SHP77 treated with DMSO at 0.1 percent for 48 hours (cell line): ENCODE measurements at places on chromosomes 6 and 20.

DNA sequence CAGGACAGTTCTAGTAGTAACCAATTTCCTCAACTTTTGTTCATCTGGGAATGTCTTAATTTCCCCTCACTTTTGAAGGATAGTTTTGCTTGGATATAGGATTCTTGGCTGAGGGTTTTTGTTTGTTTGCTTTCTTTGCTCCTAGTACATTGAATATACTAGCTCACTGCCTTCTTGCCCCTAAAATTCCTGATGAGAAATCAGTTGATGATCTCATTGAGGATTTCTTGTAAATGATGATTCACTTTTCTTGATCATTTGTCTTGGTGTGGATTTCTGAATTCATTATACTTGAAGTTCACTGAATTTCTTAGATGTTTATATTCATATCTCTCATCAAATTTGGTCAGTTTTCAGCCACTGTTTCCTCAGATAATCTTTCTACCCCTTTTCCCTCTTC lies 49.1 kb upstream of the PRDM1 start:
- no peak for DNase-seq

DNA sequence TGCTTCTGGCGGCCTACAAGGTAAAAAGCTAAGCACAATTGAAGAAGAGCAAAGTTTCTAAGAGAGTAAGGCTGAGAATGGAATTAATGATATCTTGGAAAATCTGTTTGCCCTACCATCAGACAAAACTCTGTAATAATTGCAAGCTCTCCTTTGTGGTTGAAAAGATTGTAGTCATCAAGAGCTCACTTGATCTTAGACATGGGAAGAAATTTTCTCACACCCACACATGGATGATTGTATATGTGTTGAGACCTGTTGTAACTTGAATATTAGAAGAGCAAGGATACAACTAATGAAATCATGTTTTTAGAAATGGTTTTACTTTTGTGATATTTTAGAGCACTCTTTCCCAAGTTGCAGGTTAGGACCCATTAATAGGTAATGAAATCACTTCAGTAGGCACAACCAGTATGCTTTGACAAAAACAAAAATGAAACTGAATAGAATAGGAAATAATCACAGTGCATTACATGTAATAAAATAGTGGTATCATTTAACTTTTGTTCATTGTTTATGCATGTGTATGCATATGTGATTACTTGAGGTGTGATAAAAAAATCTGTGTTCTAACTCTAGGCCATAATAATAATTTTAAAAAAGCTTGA lies 14.0 kb downstream of the DCBLD1 start:
- DNase-seq = no peak

- no peak for DNase-seq
Measured at GRCh38 chr6:39173270-39173669, 56.0 kb downstream of the KCNK5 start.

GRCh38 chr20:23138682-23139081 lies 52.6 kb upstream of the CD93 start:
- DNase-seq = no peak

DNA sequence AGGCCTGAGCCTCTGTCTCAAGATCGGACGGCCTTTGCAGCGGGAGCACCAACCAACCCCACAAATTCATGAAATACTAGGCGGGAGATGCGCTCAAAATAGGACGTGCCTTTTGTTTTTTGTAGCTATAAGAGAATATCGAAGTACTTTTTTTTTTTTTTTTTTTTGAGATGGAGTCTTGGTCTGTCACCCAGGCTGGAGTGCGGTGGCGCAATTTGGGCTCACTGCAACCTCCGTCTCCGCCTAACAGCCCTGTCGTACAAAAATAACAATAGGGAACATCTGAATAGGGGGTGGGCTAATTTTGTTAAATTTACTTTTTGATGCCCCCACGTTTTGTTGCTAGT lies 5.9 kb upstream of the TUBB2A start:
- no peak for DNase-seq

- DNase-seq = no peak
Measured at GRCh38 chr20:9180481-9181257, 111.8 kb downstream of the PLCB4 start.

- no peak for DNase-seq
Measured at GRCh38 chr6:119148825-119149525, 70.5 kb upstream of the FAM184A start.

GRCh38 chr6:75307364-75308004 lies 22.9 kb upstream of the TMEM30A start:
- DNase-seq = no peak

- DNase-seq = no peak
Measured at GRCh38 chr20:47125508-47125757, 230.8 kb downstream of the EYA2 start.

DNA sequence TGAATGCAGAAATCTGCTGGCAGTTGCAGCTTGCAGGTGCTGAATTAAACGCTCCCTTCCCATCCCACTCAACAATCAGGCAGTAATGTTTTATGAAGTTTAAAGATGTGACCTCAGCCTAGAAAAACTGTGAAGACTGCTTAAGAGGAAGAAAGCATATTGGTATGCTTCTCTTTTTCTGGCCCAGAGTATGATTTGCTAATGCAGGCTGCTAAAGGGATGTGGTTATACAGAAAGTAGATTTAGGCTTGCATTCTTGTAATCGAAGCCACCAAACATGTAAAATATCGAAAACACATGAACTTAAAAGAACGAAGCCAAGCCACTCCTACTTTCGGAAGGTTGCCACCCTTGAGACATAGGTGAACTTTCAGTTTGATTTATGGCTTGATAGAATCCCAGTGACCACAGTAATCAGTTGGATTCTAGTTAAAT lies 40.7 kb downstream of the MAP3K5 start:
- no peak for DNase-seq

DNA sequence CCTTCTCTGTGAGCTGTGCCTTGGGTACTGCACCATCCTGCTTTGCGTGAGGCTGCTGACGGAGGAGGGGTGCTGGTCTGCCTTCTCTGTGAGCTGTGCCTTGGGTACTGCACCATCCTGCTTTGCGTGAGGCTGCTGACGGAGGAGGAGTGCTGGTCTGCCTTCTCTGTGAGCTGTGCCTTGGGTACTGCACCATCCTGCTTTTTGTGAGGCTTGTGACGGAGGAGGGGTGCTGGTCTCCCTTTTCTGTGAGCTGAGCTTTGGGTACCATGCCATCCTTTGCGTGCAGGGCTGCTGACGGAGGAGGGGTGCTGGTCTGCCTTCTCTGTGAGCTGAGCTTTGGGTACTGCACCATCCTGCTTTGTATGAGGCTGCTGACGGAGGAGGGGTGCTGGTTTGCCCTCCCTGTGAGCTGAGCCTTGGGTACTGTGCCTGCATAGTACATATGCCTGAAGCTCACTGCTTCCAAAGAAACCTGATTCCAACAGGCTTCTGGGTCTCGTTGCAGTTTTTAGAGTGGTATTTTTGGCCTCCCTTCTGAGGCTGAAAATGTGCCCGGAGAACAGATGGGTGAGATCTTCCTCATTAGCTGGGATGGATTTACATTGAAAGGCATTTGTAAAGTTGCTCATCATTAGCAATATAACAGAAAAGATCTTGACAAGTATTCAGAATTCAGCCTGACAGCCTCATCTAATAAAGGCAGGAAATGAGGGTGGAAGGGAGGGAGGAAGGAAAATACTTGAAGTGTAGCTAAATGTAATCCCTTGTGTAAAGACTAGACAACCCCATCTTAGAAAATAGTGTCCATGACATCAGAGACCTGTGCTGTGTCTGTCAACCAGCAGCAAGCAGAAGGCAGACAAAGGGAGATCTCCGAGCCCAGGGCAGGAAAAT lies 46.8 kb upstream of the UNC93A start:
- DNase-seq = no peak

DNA sequence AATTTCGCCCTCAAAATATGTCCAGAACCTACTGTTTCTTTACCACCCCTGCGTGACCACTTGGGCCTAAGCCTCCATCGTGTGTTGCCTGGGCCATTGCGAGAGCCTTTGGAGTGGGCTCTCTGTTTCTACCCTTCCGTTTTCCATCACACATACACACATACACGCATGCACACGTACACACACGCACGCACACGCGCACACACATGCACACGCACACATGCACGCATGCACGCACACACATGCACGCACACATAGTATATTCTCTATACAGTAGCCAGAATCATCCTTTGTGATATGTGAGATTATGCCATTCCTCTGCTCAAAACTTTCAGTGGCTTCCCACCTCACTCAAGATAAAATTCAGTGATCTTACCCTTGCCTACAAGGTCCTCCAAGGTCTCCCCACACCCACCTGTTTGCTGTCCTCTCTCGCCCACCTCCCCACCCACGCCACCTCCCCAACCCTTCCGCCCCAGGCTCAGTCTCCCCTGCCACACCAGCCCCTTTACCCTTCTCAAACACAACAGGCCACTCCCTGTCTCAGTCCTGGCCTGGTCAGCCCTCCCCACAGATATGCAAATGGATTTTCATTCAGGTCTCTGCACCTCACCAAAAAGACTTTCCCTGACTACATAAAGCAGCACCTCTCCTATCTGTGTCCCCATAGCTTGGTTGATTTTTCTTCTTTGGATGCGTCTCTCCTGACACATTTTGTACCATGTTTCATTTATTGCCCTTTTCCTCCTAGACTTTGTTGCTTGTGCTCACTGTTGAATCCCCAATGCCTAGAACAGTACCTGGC lies 559.6 kb downstream of the CD83 start:
- DNase-seq = no peak

DNA sequence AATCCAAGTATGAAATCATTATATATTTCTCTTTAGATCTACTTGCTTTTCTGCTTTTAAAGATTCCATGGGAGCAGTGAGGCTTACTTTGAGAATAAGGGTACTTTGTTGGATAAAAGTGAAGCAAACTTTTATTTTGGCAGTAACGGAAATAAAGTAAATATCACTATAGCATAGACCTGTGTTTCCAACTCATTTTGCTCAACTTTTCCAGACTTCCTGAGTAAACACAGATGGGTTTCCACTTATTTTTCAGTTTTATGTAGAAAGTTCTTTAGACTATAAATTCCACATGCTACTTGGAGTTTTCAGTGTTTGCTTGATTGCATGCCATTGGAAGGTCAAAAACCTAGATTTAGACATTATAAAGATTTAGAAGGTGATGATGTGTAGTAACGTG lies 6.2 kb downstream of the STX16 start:
- DNase-seq = no peak

DNA sequence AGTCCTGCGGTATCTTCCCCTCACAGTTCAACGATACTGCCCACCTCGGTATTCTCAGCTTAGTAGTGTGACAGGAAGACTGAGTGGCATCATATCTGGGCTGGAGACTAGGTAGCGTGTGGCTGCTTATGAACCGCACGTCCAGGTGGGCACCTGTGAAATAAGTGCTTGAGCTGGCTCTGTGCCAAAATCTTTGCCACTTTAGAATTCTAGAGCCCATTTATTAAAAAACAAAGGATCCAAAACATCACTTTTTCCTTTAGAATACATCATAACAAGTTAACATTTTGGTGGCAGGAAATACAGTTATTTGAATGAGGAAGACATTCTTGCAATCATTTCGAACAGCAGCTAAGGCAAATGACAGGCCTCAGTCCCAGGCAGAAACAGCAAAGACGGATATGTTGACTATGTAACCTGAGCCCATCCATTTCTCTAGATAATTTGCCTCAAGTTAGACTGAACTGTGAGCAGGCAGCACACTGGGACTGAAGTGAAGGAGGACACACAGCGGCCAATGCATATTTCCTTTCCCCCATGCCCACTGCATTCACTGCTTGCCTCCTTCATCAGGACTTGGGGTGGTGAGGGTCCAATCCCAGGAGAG lies 136.6 kb downstream of the GMDS start:
- DNase-seq = peak; percentile 84

GRCh38 chr20:11982289-11982954 lies 64.7 kb downstream of the BTBD3 start:
- no peak for DNase-seq
